ENCODE measurements at places on chromosomes 5 and 9.

GRCh38 chr5:136699651-136700050, 334.3 kb upstream of the TRPC7 start:
- DNase-seq: no peak

GRCh38 chr9:14396171-14396570, 82.2 kb upstream of the NFIB start:
- DNase-seq: no peak

DNA sequence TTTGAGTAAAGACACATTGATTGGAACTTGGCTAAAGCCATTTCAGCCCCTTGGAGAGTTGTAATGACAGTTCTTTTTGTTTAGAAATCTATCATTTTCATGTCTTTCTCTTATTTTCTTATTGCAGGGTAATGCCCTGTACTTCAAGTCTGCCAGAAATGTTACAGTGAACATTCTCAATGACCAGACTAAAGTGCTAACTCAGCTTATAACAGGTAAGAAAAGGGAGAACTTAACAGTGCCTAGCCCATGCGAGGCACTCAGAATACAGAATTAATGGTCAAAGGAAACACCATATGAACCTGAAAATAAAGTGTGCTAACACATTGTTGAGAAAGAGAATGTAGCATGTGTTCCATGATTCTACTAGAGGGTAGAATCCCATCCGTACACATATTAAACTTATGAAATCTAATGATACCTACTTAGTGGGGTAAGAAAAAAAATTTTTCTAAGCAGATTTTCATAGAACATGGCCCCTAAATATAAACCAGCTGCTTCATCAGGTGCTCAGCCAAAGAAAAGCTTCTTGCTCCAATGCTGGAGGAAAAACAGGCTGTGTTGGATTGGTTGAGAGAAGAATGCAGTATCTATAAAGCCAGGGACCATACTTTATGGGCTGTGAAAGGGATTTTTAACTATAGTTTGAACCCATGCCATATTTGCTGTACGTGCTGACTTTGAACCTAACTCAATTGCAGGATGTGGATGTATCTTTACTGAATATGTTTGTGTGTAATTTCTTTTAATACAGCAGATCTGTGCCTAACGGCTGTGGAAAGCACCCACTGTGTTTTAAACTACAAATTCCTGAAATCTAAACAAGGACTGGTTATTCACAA, 260.8 kb upstream of the PPP1R2B start:
- DNase-seq: no peak

DNA sequence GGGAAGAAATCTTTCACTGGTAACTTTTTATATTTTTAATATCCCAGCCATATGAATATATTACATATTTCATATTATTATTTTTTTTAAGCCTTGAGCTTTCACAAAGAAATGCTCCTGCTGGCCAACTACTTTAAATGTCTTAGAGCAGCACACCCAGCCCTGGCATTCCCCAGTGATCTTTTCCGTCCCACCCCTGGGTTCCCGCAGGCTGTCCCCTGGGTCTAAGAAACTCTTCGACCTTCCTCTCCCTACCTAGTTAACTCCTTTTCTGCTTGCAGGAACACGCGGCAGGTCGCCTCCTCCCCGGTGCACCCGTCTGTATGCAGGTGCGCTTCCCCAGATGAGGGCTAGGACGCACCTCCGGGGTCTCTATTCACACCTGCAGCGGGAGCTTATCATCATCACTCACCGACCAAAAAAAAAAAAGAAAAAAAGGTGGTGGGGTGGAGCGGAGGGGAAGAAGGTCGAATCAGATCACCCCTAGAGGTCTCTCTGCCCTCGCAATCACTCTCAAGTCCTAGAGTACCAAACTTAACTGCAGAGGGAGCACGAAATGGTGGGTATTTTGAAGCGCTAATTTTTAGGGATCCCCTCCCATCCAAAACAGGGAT, 696 bp downstream of the ZFP62 start:
- DNase-seq: peak; percentile 50

DNA sequence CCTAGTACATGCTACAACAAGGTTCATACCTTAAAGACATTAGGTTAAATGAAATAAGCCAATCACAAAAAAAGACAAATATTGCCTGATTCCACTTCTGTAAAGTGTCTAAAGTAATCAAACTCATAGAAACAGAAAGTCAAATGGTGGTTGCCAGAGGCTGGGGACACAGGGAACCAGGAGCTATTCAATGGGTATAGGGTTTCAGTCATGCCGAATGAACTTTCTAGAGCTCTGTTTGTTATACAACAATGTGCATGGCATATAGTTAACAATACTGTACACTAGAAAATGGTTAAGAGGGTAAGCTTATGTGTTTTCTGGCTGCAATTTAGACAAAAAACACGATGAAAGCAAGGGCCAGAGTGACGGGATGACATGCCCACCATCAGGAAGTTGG, 70.8 kb upstream of the EGFLAM start:
- no peak for DNase-seq

DNA sequence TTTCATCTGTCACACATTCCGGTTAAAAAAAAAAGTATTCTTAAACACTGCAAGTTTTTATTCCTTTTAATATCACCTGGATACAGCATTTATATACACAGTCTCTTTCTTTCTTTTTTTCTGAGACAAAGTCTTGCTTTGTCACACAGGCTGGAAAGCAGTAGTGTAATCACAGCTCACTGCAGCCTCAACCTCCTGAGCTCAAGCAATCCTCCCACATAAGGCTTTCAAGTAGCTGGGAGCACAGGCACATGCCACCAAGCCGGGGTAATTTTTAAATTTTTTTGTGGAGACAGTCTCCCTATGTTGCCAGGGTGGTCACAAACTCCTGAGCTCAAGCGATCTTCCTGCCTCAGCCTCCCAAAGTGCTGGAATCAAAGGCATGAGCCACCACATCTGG, 13.9 kb downstream of the KIF20A start:
- DNase-seq: no peak

GRCh38 chr5:136174021-136174659, 18.8 kb downstream of the SMIM32 start:
- DNase-seq: no peak

- no peak for DNase-seq
Measured at GRCh38 chr9:2427120-2427891, 194.3 kb upstream of the VLDLR start.

- DNase-seq: no peak
Measured at GRCh38 chr9:4743131-4743875, 2.3 kb upstream of the AK3 start.

DNA sequence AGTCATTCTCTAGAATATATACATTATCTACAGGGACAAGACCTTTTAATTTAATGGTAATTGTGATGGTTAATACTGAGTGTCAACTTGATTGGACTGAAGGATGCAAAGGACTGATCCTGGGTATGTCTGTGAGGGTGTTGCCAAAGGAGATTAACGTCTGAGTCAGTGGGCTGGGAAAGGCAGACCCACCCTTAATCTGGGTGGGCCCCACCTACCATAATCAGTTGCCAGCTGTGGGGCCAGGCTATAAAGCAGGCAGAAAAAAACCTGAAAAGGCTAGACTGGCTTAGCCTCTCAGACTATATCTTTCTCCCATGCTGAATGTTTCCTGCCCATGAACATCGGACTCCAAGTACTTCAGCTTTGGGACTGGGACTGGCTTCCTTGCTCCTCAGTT, 112.2 kb upstream of the SMC2 start:
- DNase-seq: no peak

GRCh38 chr5:123527190-123527589, 15.2 kb downstream of the CSNK1G3 start:
- DNase-seq: no peak

DNA sequence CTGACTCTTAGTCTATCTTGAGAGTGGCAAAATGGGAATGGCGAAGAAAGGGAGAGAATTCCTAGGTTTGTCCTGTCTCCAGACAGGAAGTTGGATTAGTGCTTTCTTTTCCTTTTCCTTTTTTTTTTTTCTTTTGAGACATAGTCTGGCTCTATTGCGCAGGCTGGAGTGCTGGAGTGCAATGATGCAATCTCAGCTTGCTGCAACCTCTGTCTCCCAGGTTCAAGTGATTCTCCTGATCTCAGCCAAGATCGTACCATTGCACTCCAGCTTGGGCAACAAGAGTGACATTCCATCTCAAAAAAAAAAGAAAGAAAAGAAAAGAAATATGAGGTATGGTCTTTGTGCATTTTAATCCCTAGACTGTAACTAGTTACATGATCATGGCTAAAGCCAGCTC, 12.6 kb upstream of the KIF27 start:
- no peak for DNase-seq

- DNase-seq: no peak
Measured at GRCh38 chr5:55547781-55548180, 13.0 kb upstream of the PLPP1 start.

DNA sequence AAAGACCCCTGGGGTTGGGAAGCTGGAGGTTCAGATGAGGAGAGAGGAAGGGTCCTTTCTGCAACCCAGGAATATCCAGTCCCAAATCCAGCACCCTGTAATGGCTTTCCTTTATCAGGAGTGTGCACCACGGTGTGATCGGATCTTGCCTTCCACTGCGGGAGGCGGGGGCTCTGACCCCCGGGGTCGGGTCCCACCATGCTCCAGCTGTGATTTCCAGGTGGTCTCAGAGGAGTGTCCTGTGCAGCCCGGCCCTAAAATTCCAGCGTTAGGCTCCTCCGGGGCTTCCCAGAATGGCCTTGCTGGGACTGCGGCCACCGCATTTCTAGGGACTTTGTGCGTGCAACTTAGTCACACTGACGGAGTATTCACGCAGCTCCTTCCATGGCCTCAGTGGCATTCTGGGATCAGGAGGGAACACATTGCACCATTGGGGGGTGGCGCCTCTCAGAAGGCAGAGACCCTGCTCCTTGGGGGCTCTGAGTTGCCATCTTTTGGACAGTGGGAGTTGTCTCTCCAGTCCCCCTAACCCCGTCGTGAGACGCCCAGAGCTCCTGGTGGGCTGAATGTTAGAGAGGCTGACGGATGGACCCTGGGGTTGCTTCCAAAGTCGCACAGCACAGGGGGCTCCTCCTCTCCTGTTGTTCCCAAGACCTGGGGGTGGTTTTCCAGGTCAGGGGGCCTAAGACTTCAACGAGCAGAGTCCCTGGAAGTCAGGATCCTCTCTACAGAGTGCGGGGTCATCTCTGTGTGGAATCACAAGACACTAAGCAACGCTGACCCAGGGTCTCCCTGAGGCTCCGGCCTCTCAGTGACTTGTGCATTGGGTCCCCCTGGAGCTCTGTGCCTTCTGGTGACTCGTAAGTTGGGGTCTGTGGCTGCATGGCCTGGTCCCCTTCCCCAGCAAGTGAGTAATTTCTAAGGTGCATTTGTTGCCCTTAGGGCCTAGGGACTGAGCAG, 42.7 kb upstream of the IRX4 start:
- no peak for DNase-seq

DNA sequence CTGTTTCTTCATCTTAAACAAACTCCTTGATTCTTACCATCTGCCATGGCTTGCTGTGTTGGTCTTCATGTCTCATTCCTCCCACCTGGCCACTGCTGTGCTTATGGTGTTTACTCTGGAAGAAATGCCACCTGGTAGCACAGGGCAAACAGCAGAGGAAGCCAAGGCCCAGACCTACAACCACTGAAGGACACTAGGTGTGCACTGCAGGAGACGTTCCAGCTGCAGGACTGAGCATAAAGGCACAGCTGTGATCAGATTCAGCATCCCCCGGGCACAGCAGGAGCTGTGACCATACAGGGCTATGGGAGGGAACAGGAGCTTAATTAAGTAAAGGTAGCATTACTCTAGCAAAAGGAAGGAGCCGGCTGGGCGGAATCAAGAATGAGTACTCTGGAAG, 12.6 kb upstream of the GNAQ start:
- no peak for DNase-seq

GRCh38 chr5:39341896-39342295, 22.4 kb downstream of the C9 start:
- no peak for DNase-seq

DNA sequence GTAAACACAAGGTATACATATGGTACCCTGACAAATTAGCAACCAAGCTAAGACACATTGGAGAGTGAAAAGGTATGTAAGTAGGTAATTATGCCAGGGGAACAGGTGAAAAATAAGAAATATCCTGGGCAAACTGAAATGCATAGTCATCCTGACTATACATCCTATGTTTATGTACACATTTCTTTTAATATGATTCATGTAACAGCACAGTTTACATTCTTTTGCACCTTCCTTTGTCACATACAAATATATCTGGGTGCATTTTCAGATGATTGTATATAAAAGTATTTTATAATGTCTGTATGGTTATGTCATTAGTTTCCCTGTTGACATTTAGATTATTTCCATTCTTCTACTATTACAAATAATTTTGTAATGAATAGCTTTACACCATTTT, 1146.9 kb downstream of the EFNA5 start:
- DNase-seq: no peak

DNA sequence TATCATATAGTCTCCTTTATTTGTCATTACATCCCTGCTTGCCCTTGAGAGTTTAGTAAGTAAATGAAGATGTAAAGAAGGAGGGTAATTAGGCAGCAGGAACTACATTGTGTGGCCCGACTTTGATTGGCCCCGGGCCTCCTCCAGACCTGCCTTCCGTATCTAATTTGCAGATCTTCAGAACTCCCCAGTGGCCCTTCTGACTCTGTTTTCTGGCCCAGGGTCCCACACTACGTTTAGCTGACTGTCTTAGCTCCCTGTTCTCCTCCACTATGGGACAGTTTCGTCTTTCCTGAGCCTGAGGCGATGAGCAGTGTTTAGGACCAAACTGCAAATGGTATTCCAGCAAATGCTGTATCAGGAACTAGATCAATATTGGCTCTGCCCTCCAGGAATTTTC, 21.6 kb upstream of the CTSL start:
- DNase-seq: no peak

- DNase-seq: no peak
Measured at GRCh38 chr5:21856987-21857386, 996.2 kb downstream of the CDH12 start.

- DNase-seq: no peak
Measured at GRCh38 chr9:99126312-99126711, 21.4 kb downstream of the TGFBR1 start.

- no peak for DNase-seq
Measured at GRCh38 chr5:180069589-180070247, 1.8 kb downstream of the RNF130 start.

DNA sequence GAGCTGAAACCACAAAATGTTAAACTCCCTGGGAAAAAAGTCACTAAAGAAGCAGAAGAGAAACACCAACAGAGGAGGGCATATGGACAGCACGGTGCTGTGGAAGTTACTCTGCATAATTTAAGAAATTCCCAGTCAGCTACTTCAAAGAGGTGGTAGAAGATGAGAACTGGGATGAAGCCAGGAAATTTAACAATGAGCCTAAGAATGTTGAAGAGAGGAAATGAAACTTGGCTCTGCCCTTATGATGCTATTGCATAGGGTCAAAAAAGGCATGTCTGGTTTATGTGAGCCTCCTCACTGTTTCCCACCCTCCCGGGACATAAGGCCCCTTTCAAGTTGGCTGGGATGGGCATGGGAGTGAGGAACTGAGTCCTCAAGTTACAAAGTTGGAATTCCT, 25.4 kb upstream of the SNX18 start:
- DNase-seq: no peak

All from activated CD8-positive, alpha-beta memory T cell treated with anti-CD3 and anti-CD28 coated beads, Interleukin-2, amount 50 U/mL, for 4 hours (primary cell).